ENCODE measurements at places on chromosomes 3 and 15.

- DNase-seq, result no peak
Measured at GRCh38 chr15:50162969-50163718, 18.9 kb upstream of the SLC27A2 start.

DNA sequence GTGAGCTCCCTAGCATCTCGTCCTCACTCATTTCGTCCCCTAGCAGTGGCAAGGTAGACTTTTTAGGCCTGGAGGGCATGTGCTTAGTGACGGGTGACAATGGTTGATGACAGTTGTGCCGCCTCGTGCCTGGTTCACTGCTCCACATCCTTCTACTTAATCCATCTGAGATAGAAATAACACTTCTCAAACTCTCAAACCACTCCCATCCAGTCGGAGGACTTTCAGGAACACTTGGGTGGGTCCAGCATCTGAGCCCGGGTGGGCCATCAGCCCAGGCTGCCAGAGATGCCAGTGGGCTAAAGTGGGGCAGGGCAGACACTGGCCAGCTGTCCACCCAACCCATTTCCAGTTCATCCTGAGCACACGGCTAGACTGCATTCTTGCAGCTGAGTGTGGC is 79.7 kb upstream of the SMAD3 start:
- no peak for DNase-seq

- no peak for DNase-seq
Measured at GRCh38 chr15:28919679-28920655, 34.2 kb downstream of the APBA2 start.

- DNase-seq, result no peak
Measured at GRCh38 chr3:147008886-147009285, 397.5 kb downstream of the ZIC4 start.

GRCh38 chr3:127889976-127890650 is 24.9 kb upstream of the KBTBD12 start:
- DNase-seq, result no peak

DNA sequence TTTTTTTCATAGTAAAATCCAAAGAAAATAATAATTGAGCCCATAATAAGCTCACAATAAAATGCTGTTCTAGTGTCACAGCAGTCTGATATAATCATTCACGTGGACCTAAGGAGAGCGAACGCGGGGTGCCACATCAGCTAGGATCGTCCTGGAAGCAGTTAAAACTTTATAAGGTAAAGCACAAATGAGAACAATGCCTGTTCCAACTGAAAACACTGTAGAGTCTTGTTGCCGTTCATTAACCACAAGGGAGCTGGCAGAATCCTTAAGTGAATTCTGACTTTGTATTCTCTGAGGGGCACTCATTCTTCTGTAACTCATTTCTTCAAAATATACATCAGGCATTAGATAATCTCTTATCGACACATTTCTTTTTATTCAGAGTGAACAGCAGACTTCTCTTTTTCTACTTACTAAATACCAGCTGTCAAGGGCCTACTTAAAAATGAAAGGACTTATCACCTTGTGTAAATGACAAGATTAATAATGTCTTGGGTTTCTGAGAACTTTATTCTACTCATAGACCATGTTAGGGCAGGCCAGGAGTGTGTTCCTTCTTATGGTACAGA is 524.6 kb downstream of the MECOM start:
- no peak for DNase-seq

DNA sequence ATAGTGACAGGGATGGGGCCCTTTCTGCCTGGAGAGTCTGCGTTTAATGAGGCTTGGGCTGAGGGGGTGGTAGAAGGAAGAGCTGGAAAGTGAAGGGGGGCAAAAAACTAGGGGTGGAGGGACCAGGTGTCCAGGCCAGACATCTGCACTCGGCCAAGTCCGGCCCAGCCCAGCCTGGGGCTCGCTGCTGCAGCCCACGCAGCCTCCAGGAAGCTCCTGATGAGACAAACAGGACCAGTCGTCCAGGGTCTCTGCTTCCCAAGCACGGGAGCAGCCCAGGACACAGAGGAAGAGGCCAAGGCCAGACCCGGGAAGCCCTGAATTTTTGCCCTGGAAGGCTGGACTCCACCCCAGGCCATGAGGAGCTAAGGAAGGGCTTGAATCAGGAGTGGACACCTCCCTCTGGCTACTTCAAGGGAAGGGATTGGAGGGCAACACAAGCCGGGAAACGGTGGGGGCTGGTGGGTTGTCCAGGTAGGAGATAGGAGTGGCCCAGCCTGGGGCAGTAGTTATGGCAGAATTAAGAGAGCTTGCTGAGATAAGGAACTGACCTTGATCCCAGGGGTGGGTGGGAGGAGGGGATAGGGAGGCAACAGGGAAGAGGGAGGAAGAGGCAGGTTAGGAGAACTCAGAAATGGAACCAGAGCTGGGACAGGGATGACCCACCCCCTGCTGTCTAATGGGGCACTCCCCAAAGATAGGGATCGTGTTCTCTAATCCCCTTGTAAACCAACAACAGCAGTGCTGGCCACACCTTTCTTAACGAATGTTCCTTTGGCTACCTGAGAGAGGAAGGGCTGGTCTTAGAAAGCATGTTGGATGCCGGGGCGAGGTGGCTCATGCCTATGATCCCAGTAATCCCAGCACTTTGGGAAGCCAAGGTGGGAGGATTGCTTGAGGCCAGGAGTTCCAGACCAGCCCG is 89.5 kb downstream of the ANP32A start:
- no peak for DNase-seq

- no peak for DNase-seq
Measured at GRCh38 chr3:143278721-143279120, 159.2 kb downstream of the CHST2 start.

Measured in BE2C (cell line).